ENCODE measurements at places on chromosomes 2 and 18.

- DNase-seq, result no peak
These were observed 67.5 kb downstream of the COPS8 start for GRCh38 chr2:237153181-237153580.

GRCh38 chr2:107992069-107992468 is 5.7 kb downstream of the SLC5A7 start:
- DNase-seq, result no peak

- no peak for DNase-seq
These were observed 83.2 kb downstream of the TANC1 start for GRCh38 chr2:159051661-159052060.

- DNase-seq, result no peak
These were observed 720.2 kb downstream of the SLC4A3 start for GRCh38 chr2:220347626-220348025.

DNA sequence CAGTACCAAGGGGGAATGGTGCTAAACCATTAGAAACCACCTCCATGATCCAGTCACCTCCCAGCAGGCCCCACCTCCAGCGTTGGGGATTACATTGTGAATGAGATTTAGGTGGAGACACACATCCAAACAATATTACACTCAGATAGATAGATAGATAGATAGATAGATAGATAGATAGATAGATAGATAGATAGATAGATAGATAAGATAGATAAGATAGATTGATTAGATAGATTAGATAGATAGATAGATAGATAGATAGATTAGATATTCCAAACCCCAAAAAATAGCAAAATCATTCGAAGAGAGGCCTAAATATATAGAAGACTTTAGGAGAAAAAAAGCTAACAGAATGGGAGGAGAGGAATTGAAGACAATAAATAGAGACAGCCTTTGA is 42.8 kb upstream of the UBXN4 start:
- no peak for DNase-seq

DNA sequence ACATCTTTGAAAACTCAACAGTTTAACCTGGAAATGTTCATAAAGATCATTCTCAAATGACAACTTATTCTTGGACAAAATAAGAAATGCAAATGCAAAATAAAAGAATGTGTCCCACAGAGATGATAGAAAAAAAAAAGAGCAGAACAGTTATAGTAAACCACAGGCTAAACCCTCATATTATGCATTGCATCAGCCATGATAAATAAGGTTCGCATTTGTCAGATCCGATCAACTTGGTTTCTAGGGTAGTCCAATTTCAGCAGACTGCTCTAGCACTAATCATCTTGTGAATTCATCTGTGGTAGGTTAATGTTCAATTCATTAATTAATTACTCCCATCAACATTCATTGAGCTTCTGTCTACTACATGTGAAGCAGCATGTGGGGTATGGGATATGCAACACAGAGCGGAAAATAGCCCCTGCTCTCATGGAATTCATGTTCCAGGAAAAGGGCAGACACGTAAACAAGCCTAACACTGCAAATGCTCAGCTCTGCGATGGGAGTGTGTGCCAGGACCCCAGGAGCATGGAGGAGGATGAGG is 316.2 kb upstream of the REV1 start:
- DNase-seq, result no peak

GRCh38 chr2:206856513-206856912 is 82.8 kb upstream of the CPO start:
- DNase-seq, result no peak

DNA sequence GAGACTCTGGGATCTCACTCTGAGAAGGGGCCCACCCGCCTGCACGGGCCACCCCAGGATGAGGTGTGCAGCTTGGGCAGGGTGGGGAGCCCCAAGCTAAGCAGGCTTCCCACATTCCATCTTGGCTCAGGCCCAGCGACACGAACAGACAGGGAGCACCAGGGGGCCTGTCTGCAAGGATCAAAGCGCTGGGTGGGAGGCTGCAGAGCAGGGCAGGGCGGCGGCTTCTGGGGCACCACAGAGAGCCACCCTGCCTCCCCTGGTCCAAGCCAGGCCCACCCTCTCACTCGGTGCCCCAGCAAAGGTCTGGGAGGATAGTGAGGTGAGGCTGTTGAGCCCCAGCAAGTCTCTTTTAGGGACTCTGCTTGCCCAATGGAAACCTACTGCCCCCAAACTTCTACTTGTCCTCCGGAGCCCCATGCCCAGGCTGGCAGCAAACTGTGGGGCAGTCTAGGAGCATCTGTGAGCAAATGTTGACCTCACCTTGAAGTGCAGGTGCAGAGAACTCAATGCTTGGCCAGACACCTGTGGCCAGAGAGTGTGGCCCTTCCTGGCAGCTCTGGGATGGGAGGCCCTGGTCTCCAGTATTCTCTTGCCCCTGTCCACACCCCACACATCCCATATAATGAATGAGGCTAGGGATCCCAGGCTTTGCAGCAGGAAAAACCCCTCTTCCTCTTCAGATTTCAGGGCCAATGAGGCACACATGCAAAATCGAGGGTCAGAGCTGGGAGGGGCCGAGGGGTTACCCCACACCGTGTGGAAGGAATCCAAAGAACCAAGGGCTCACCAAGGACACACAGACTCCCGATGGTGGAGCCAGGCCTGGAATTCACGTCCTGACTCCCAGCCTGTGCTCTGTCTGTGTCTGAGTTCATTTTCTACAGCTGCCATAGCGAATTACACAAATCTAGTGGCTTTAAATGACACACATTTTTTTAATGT is 18.8 kb upstream of the GLI2 start:
- DNase-seq, result no peak

DNA sequence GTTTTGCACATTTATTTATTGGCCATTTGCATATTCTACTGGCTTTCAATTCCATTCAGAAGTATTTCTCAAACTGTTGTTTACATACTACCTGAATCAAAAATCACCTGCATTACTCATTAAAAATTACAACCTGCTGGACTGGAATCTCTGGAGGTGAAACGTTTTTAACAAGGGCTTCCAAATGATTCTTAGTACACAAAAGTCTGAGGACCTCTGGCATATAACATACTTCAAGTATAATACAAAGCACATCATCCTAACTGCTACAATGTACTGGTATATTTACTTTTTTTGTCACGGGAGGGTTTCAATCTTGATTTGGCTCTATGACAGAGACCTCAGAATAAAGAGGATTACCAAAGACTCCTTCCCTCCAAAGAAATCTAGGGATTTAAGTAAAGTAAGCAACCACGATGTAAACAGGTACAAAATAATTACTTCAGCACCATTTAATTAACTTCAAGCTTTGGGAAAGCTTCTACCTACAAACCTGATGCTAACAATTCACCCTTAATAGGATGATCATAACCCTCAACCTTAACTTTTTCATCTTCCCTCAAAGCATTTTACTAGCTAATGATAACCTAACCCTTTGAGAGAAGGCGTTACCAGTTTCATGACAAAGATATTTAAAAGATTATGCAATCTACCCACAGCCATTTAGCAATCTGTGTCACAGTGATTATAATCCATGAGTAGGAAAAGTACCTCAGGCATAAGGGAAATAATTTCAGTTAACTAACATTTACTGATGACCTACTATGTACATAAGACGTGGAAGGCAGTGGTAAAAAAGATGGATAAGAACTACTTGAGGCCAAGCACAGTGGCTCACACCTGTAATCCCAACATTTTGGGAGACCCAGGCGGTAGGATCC is 24.7 kb downstream of the ATAD2B start:
- no peak for DNase-seq

DNA sequence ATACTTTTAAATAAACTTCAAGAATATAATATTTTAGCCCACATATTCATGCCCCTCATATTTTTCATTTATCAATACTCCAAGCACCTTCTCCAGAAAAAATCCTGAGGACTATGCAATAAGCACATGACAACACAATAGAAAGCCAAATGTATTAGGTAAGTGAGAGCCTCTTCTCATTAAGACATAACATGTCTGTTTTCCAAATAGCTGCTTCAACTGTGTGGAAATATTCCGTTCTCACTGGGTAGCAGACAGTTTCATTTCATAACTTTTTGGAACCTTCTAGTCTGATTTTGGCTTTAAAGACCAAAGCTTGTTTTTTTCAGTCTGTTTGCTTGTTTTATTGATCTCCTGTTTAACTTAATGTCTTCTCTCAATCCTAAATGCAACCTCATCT is 137.8 kb downstream of the PIK3C3 start:
- DNase-seq, result no peak

DNA sequence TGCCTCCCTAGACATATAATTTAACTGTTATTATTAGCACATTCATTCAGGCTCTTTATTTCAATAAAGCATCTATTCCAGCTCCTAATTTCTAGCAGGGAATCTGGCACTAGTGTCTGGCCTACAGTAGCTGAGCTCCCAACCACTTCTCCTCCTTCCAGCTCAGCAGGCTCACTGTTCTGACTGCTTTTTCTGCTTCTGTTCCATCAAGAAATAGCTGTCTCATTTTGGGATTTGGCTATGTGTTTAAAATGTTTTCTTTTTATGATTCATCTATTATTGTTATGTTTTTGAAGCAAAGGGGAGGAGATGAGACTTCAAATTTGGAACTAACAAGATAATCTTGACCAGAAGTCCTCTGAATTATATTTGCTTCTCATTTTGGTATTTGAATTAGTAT is 172.7 kb upstream of the SMAD7 start:
- no peak for DNase-seq

DNA sequence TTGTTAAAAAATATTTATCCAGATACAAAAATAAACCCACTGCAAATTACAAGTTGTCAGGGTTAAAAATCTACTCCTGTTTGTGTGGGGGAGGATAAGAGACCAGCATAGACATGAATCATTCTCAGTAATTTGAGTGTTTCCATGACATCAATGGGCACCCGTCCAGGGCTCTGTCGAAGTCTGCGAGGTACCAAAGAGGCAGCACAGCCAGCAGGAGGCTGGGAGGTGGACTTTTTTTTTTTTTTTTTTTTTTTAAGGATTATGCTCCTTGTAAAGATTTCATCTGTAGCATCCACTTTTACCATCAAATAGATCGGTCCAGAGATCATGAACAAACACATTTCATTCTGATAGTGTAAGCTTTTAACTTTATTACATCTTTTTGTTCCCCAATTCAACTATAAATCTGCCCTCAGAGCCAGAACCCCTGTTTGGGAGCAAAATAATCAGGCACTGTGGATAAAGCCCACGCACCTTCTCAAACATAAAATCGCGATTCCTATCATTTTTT is 182.0 kb downstream of the TCF4 start:
- no peak for DNase-seq

- no peak for DNase-seq
These were observed 99.2 kb downstream of the LDLRAD4 start for GRCh38 chr18:13317801-13318200.

GRCh38 chr2:160222546-160223283 is 22.6 kb upstream of the ITGB6 start:
- no peak for DNase-seq

GRCh38 chr2:162677476-162677875 is 161.1 kb downstream of the KCNH7 start:
- DNase-seq, result no peak

- no peak for DNase-seq
These were observed 260.0 kb downstream of the TNS1 start for GRCh38 chr2:217742841-217743240.

- DNase-seq, result no peak
These were observed 3.1 kb upstream of the SPP2 start for GRCh38 chr2:234047361-234047760.

DNA sequence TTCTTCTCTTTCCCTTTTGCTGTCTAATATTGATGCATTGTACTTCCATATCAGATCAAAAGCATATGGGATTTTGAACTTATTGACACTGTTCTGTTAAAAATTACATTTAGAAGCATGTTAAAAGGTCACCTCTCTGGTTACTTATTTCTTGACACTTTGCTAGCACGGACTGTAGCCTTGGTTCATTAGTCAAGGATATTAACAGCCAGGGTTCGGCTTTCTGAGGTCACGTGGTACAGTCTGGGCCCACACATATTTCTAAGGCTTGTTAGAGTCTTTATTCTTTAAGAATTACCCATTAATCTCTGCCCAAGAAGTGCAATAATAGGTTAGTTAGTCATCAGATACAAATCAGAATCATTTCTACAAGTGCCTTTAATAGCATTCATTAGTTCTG is 1035.8 kb upstream of the FANCL start:
- DNase-seq, result no peak

DNA sequence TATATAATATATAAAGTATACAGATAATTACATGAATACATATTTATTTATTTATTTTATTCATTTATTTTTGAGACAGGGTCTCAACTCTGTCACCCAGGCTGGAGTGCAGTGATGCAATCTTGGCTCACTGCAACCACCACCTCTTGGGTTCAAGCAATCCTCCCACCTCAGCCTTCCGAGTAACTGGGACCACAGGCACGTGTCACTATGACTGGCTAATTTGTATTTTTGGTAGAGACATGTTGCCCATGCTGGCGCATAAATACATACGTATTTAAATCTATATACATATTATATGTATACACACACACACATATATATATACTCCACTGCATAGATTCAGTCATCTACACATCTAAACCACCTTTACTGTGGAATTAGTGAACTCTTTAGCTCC is 20.6 kb upstream of the NDUFV2 start:
- no peak for DNase-seq

All from liver (tissue), 10 donors.